ENCODE measurements at places on chromosomes 2 and 18.
A peak's percentile ranks its signal among the peaks of the same experiment; 100 is the strongest.

GRCh38 chr2:196171248-196171871, at the start of gene STK17B:
Gene STK17B, minus strand, starts transcription at chr2:196171578. Its CDS starts 8,195 bp downstream, at chr2:196163383.
- DNase-seq: peak; percentile 91

GRCh38 chr2:223649554-223650533, 47.7 kb upstream of the SCG2 start:
- no peak for DNase-seq

- no peak for DNase-seq
Measured at GRCh38 chr2:119782308-119783027, 22.7 kb downstream of the PTPN4 start.

GRCh38 chr2:238069877-238070276, 9.1 kb downstream of the SCLY start:
- DNase-seq: no peak

DNA sequence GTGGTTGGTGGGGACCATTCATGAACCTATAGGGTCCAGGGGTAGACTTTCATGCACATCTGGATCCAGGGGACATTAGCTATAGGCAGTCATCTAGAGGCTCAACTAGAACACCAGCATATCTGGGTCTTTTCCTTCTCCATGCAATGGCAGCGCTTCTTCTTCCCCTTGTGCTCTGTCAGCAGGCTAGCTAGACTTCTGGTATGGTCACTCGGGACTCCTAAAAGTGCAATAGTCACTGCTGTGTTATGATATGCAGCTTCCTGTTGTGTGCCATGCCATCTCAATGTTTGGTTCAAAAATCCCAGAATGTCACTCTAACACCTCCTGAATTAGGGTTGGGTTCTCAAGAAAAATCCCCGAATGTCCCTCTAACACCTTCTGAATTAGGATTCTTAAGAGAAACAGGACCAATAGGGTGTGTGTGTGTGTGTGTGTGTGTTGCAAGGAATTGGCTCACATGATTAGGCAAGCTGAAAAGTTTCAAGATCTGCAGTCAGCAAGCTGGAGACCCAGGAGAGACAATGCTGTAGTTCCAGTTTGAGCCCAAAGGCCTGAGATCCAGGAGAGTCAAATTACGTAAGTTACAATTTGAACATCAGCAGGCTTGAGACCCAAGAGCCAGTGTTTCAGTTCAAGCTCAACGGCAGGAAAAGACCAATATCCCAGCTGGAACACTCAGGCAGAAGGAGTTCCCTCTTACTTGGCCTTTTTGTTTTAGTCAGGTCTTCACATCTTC, 97.1 kb upstream of the LTBP1 start:
- DNase-seq: no peak

DNA sequence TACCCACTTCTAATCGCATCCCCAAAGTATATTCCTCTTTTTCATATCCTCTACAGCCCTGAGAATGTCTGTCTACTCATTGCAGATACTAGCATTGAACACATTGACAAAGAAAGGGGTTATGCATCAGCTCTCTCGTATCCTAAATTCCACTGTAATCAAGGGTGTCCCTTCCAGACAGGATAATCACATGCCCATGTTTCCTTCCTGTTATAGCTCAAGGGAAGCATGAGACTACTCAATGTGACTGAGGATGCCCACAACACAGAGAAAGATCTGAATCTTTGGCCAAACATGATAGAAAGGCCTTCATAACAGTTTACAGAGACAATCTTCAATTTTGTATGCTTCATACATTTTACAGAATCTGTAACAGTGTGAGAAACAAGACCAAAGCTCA, 69.2 kb downstream of the HIBCH start:
- DNase-seq: no peak

- no peak for DNase-seq
Measured at GRCh38 chr2:149483004-149483605, 104.5 kb downstream of the MMADHC start.

DNA sequence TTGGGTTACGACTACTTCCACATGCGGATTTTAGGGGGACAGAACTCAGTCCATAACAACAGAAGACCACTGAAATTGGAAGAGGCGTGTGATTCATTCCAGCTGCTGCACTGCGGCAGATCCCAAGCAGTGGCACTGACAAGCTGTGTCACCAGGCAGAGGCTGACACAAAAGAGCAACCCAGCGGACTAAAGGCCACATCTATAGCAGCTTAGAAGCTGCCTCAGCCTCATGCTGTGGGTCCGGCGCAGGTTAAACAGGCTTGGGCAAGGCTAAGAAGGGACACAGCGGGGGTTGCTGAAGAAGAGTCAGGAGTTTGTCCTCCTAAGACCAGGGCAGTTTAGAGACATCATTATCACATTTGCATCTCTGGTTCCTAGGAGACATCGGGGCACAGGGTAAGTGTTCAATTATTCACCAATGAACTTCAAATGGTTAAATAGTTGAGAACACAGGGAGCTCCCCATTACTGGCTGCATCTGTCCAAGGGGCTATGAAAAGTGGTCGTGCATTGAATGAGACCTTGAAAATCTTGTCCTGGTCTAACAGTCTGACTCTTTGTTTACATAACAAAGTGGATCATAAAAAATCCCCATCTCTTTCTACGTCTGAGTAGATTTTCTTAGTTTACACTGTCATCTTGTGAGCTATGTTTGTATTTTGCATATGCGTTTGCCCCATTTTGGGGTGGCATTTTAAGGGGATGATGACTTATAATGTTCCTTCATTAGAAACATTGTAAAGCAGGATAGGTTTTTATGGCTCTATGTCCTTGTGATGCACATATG, 162.3 kb upstream of the TRIB2 start:
- no peak for DNase-seq

DNA sequence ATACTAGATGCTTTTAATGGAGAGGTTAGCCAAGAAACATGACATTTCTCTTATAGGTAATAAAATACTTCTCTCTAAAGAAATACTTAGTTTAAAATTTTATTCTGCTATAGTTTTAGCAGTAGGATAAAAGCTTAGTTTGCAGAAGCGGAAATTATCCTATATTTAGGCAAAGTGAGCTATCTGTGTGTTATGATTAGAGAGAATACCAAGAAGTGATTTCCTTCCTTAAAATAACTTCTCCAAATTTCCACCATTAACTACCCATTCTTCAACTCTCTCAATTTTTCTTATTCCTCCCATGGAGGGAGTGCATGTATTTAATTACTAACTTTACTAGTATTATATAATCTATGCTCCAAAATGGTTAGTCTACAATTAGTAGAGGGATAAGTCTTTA, 15.8 kb upstream of the IL1RL1 start:
- DNase-seq: no peak
